ENCODE measurements at places on chromosomes 12 and 14. TPM values are rescaled to one million over a fixed set of nuclear protein-coding genes. Genes with fewer than 3 reads are reported as not detected.
A peak's percentile ranks its signal among the peaks of the same experiment; 100 is the strongest.

The IL22 gene
- not detected for total RNA-seq

- no peaks in the 10 kb centered on the region for H3K4me1 ChIP-seq
- H3K4me3 ChIP-seq, result peak overlapping the region; percentile 39
- no peak for DNase-seq
- no peaks in the 10 kb centered on the region for H3K36me3 ChIP-seq
- H3K27ac ChIP-seq, result peak overlapping the region; percentile 87
- H3K27me3 ChIP-seq, result no peaks in the 10 kb centered on the region
Observed at GRCh38 chr14:100546051-100546443, 41.2 kb downstream of the BEGAIN start.

The KRT71 gene
- total RNA-seq, result not detected

DNA sequence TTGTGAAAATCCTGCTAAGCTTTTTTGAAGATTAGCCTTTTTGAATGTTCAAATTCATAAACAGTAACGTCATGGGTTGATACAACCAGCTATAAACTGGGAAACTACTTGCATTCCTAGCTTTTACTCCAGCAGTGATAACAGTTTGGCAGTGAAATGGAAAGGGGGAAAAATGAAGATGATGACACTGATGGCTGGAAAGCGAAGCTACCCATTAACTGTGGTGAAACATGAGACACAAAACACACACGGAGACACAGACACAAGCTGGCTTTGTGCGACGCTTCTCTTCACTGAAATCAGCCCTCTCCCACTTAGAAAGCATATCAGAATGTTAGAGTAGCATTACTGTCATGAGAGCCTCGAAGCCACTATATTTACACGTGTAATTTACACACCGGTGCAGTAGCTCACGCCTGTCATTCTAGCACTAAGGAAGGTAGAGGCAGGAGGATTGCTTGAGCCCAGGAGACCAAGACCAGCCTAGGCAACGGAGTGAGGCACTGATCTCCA lies 15.7 kb downstream of the VPS37B start:
- H3K27me3 ChIP-seq, result no peaks in the 10 kb centered on the region
- H3K4me3 ChIP-seq, result no peak overlapping the region
- no peaks in the 10 kb centered on the region for H3K36me3 ChIP-seq
- DNase-seq, result no peak
- no peak overlapping the region for H3K27ac ChIP-seq
- no peaks in the 10 kb centered on the region for H3K4me1 ChIP-seq

- DNase-seq, result no peak
- no peaks in the 10 kb centered on the region for H3K36me3 ChIP-seq
- no peaks in the 10 kb centered on the region for H3K4me1 ChIP-seq
- no peaks in the 10 kb centered on the region for H3K27me3 ChIP-seq
- no peak overlapping the region for H3K27ac ChIP-seq
Observed at GRCh38 chr12:110993434-110993833, 73.1 kb upstream of the MYL2 start.

DNA sequence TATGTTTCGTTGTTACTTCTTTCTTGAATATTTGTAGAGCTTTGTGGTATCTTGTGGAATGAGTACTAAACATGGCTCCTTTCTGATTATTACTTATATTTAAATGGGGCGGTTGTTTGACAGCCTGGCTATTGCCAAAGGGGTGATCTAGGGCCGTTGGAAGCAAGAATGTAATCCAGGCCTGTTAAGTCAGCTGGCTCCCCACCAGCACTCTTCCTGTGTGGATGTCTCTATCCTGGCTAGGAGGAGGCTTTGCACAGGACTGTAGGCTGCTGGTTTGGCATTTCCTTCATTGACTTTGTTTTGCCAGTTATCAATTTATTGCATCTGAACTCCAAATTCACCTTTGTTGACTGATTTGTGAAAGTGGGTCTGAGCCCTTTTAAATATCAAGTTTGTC lies 5.6 kb downstream of the FAM234B start:
- no peaks in the 10 kb centered on the region for H3K36me3 ChIP-seq
- no peak for DNase-seq
- H3K4me3 ChIP-seq, result no peak overlapping the region
- H3K27ac ChIP-seq, result peak overlapping the region; percentile 30

DNA sequence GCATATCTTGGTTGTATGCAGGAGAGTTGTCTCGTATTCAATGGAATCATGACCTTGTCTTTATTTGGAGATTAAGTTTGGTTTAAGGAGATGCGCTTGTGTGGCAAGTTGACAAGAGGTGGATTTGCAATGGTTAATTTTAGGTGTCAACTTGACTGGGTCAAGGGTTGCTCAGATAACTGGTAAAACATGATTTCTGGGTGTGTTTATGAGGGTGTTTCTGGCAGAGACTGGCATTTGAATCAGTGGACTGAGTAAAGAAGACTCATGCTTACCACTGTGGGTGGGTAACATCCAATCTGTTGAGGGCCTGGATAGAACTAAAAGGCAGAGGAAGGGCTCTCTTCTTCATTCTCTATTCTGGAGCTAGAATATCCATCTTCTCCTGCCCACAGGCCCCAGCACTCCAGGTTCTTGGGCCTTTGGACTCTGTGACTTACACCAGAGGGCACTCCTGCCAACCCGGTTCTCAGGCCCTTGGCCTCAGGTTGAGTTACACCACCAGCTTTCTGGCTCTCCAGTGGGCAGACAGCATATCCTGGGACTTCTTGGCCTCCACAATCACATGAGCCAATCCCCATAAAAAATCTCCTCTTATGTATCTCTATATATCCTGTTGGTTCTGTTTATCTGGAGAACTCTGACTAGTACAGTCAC lies 141.5 kb upstream of the ARID2 start:
- H3K27ac ChIP-seq, result no peak overlapping the region
- no peak overlapping the region for H3K4me3 ChIP-seq
- no peak for DNase-seq
- no peaks in the 10 kb centered on the region for H3K4me1 ChIP-seq
- H3K27me3 ChIP-seq, result no peaks in the 10 kb centered on the region
- H3K36me3 ChIP-seq, result no peaks in the 10 kb centered on the region

The NRXN3 gene
- total RNA-seq, result 3.6 TPM

- H3K27ac ChIP-seq, result peak overlapping the region; percentile 49
- DNase-seq, result no peak
- no peaks in the 10 kb centered on the region for H3K36me3 ChIP-seq
- H3K27me3 ChIP-seq, result no peaks in the 10 kb centered on the region
Observed at GRCh38 chr12:47223848-47224213, 144.1 kb upstream of the AMIGO2 start.

The SPIC gene
- total RNA-seq, result not detected

DNA sequence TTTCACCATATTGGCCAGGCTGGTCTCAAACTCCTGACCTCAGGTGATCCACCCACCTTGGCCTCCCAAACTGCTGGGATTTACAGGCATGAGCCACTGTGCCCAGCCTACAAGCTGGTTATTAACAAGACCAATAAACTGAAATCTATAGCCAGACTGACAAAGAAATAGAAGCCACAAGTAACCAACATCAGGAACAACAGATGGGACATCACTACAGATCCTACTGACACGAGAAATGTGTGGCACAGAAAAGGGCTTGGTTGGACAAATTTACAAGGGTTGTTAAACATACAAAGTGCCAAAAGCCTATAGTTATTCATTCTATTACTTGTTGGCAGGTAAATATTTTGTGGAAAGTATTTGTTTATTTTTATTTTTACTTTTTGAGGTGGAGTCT lies 11.6 kb downstream of the MTA1 start:
- peak overlapping the region; percentile 29 for H3K27ac ChIP-seq
- no peaks in the 10 kb centered on the region for H3K27me3 ChIP-seq
- no peak for DNase-seq
- H3K4me3 ChIP-seq, result no peak overlapping the region

The PTPN6 gene
- total RNA-seq, result 28.0 TPM
